ENCODE measurements at places on chromosomes 11 and 22.

- no peak for DNase-seq
These were observed 54.5 kb upstream of the RRAS2 start for GRCh38 chr11:14413307-14414069.

- DNase-seq = no peak
These were observed 88.6 kb downstream of the PLEKHA7 start for GRCh38 chr11:16925561-16926065.

- no peak for DNase-seq
These were observed 119.7 kb upstream of the BID start for GRCh38 chr22:17893900-17894535.

- no peak for DNase-seq
These were observed 27.6 kb upstream of the RCE1 start for GRCh38 chr11:66815646-66816045.

GRCh38 chr11:87778357-87778756 is 396.9 kb downstream of the RAB38 start:
- DNase-seq = no peak

DNA sequence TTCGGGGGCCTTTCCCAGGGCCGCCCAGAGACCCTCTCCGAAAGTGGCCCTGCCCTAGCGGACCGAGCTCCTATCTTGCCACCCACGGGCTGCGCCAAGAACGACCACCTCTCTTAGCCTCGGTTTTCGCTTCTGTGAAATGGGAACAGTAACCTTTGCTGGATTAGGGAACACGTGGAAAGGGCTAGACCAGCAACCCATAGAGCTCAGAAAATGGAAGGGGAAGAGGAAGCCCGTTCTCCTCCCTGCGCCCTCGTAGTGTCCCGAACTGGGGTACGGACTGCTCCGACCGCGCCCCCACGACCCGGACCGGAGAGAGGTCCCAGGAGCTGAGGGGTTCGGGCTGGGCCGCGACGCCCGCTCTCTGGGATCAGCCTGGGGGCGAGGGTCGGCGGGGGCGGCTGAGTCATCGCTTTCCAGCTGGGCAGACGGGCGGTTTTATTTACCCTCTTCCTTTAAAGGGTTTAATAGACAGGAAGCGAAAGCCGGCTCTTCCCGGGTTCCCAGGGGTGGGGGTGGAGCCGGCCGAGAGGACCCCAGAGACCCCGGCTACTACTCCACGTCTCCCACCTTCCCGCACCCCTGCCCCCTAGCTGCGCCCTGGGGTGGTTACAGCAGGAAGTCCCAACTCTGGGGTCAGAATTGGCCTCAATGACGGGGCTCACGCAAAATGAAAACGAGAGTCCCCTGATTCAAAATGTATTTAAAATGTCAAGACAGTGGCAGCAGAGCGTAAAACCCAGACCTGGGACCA is 907 bp upstream of the PHLDA2 start:
- no peak for DNase-seq

DNA sequence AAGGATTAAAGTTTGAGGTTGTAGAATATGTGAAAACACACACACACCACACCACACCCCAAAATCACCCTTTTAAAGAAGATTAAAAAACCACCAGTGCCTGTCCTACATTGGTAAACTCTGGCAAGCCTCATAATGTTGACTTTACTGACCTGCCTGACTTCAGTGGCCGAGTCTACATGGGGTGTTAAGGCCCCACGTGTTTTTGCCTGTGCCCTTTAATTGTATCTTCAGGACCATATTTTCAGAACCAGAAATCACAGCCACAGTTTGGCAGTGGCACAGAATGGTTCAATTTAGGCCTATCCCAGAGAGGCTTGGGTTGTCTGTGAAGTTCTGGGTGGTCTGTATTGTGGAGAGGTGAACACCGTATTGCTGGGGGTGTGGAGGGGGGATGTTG is 33.4 kb downstream of the ZBTB16 start:
- no peak for DNase-seq

- DNase-seq = no peak
These were observed 56.1 kb upstream of the ALX4 start for GRCh38 chr11:44366026-44366425.

DNA sequence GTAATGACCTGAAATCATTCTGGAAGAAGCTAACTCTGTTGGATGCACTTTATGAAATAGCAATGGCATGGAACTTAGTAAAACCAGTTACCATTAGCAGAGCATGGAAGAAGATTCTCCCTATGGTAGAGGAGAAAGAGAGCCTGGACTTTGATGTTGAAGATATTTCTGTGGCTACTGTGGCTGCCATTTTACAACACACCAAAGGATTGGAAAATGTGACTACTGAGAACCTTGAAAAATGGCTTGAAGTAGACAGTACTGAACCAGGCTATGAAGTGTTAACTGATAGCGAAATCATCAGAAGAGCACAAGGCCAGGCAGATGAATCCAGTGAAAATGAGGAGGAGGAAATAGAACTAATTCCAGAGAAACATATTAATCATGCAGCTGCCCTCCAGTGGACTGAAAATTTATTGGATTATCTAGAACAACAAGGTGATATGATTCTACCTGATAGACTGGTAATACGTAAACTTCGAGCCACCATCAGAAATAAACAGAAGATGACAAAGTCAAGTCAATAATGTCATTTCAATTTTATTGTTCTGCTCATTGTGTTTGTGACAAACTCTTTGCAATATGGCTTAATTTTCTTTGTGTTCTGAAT is 2.0 kb downstream of the JRKL start:
- no peak for DNase-seq

DNA sequence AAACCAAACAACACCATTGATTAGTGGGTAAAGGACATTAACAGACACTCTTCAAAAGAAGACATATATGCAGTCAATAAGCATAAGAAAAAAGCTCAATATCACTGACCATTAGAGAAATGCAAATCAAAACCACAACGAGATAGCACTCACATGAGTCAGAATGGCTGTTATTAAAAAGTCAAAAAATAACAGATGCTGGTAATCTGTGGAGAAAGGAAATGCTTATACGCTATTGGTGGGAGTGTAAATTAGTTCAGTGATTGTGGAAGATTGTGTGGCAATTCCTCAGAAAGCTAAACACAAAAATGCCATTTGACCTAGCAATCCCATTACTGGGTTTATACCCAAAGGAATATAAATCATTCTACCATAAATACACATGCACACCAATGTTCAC is 182.6 kb downstream of the TRPC6 start:
- no peak for DNase-seq

GRCh38 chr11:132264616-132265015 is 894.2 kb downstream of the NTM start:
- DNase-seq = no peak

GRCh38 chr11:18310800-18311340 is 11.1 kb downstream of the HPS5 start:
- DNase-seq = no peak

DNA sequence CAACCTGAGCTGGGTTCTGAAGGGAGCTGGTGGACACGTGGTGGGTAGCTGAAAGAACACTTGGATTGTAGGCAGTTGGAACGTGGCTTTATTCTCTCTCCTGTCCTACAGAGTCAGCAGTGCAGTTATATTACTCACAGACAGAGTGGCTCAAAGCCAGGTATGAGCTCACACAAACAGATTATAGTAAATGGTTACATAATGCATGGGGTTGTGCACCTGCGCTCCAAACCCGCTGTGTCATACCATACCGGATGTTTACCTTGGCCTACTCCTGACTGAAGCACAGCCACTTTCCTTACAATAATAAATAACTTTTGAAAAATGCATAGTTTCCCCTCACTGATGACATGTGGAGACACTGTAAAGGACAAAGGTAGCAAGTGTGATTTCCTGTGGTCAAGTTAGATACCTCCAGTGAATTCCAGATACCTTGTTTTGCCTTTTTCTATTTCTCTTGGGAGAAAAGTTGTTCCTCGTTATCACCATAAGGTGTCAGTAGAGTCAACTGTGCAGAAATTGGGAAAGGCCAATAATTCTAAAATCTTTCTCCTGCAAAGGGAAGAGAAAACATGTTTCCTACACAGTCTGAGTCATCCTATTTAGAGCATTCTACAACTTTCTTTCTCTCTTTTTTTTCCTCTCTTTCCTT is 13.5 kb downstream of the MS4A6A start:
- DNase-seq = no peak

GRCh38 chr11:70002433-70002832 is 75.7 kb upstream of the ANO1 start:
- DNase-seq = peak; percentile 35

- DNase-seq = no peak
These were observed 38.2 kb downstream of the FEZ1 start for GRCh38 chr11:125457814-125458343.

DNA sequence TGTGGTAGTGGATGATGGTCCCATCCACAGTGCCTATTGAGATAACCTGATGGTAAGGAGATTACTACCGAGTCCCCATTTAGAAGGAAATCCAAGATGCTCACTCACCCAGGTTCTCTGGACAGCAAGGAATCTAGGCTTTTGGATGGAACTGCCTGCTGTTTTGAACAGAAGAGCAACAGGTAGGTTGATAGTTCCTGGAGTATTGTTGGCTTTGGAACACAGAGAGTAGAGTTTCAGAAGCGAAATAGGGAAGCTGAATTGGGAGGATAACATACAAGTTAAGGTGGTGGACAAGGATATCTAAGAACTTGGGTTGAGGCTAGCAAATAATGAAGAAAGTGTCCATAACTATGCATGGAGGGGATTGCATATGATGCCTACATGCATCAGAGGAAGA is 27.6 kb downstream of the SLC22A6 start:
- no peak for DNase-seq

DNA sequence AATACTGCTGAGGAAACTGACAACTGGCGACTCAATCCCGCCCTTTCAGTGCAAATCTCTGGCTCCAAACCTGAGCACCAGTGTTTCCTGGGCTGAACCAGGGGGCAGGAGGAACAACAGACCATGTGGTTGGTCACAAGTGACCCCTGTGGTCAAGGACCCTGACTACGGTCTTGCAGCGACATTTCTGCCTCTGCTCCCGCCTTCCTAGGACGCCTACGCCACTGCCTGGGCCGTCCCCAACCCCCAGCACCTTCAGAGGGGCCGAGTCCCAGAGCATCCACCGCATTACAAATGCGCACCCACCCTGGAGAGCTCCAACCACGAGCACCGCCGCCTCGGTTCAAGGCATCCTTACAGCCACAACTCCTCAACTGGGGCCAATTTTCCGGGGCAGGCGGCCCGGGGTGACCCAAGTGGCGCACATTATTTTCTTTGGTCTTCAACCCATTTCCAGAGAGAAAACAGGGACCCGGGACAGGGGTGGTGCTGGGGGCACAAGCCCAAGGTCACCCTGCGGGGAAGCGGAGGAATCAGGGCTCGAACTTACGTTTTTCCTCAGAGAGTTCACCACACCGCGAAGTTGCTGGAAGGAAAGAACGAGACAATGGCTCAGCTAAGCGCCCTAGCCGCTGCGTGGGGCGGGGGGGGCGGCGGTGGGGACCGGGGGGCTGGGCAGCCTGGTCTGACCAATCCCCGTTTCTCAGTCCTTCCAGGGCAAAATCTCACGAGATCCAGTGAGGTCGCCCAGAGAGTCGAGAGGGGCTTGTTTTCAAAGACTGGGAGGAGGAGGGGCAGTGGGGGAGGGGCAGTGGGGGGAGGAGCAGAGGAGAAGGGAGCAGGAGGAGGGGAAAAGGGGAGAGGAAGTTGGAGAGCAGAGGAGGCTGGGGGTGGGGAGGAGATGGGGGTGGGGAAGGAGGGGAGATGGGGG is 1.8 kb downstream of the PRAME start:
- DNase-seq = no peak

Data from stimulated activated CD4-positive, alpha-beta T cell treated with anti-CD3 and anti-CD28 coated beads, Interleukin-2, amount 100 ng/mL, for 48 hours (primary cell).